ENCODE measurements at places on chromosomes 7 and 10.
A peak's percentile ranks its signal among the peaks of the same experiment; 100 is the strongest.

- no peak for DNase-seq
These were observed 608.7 kb downstream of the DNAJB9 start for GRCh38 chr7:109178342-109178741.

DNA sequence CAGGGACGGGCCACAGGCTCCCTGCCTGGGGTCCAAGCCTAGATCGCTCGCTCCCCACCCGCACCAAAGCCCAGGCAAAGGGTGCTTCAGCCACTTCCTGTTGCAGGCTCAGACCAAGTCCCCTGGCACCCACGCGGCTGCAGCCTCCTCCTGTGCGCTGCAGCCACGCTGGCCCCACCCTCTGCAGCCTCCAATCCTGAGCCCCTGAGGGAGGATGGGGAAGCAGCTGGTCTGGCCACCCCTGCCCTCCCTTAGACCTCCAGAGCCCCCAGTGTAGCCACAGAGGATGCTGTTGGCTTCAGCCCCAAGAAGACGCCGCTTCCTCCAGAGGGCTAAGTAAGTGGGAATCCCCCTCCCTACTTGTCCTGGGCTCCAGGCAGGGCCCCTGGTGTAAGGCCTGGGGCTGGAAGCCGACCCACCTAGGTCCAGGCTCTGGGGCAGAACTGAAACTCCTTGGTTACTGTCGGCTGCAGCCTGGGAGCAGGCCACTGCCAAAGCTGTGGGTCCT is 9.4 kb downstream of the LIMK1 start:
- DNase-seq, result no peak

DNA sequence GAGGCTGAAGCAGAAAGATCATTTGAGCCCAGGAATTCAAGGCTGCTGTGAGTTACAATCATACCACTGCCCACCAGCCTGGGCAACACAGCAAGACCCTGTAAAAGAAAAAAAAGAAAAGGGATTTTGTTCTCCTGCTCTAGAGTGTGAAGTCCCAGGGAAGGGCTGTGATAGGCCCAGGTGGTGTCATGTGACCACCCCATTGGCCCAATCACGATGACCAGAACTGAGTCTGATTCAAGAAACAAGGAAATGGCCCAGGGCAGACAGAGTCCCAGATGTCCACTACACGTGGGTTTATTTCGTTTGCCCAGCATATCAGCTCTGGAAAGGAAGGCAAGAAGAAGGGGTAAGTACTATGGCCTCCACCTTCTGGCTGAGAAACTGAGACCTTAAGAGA is 81.3 kb upstream of the CUX1 start:
- no peak for DNase-seq

GRCh38 chr7:43583424-43584194 is 701 bp downstream of the STK17A start:
- DNase-seq, result no peak

- DNase-seq, result no peak
These were observed 60.4 kb upstream of the KCNIP2 start for GRCh38 chr10:101903827-101904550.

GRCh38 chr7:107167483-107168232 is 1.1 kb upstream of the HBP1 start:
- peak; percentile 84 for DNase-seq

GRCh38 chr10:86333826-86334487 is 32.6 kb downstream of the GRID1 start:
- DNase-seq, result no peak

DNA sequence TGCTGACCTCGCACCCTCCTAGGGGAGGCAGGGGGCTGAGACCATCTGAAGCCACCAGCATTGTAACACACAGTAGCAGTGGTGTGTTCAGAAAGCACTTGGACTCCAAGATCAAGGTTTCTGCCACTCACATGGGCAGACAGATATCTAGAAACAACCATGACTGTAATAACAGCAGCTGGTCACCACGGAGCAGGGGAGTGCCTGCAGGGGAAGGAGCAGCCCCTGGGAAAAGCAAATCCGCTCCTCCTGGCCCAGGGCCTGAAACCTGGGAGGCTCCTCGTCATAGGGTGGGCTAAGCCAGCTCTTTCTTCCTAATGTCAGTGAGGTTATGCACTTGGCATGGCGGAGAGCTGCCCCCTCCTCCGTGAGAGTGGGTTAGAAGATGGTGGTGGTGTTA is 118.4 kb upstream of the INSYN2A start:
- DNase-seq, result no peak

DNA sequence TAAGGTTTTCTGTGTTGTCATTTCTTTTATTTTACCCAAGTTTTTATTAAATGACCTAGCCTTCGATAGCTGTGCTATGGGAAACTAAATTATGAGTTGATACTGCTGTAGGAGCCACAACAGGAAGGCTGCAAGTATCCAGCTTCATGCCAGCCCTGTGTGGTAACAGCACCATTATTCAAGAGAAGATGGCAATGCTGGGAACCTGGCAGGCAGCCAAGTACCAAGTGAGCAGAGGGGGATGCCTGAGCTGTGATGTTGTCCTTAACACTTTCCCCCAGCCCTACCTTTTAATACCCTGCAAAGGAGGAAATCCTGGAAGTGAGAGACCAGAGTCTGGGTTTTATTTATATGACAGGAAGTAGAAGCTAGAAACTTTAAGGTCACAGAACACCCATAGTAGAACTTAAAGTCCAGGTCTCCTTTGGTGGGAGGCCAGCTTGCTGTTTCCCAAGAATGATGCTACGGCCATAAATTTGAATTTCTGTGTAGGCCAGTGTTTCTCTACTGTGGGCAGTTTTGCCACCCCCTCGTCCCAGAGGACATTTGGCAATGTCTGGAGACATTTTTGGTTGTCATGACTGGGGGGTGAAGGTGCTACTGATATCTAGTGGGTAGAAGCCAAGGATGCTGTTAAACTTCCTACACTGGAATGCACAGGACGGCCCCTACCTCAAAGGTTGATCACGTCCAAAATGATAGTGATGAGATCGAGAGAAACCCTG is 9.2 kb upstream of the ATXN7L1 start:
- DNase-seq, result peak; percentile 6

Measured in astrocyte (in vitro differentiated cells and primary cell).